ENCODE measurements at places on chromosomes 7 and 10.
A peak's percentile ranks its signal among the peaks of the same experiment; 100 is the strongest.

- DNase-seq = no peak
These were observed 154.7 kb upstream of the TMEM106B start for GRCh38 chr7:12056381-12056780.

GRCh38 chr7:154744256-154744860, 258.6 kb downstream of the PAXIP1 start:
- peak; percentile 26 for DNase-seq

- DNase-seq = no peak
These were observed 171.5 kb downstream of the DIP2C start for GRCh38 chr10:517872-518475.

GRCh38 chr10:129929343-129930292, 34.5 kb downstream of the EBF3 start:
- no peak for DNase-seq

DNA sequence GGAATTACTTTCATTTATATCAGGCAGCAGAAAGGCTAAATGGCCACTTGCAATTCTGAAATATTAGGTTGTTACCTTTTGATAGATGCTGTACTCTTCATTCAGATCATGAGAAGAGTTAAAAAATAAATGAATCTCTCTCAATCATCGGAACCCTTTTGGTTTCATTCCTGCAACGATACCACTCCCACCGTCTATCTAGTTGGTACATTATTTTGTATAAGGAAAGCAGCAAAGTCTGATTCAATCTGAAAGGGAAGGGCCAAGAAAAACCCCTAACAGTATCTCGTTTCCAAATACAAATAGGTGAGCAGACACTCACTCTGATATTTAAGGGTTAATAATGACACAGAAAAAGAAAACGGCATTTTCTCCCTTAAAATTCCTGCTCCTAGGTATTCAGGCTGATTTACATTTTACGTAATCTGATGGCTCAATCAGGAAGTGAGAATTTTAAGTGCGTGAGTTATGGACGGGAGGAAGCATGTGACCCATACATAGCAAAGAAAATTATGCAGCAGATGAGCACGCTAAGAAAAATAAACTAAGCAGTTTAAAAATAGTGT, 209.4 kb upstream of the KLF14 start:
- peak; percentile 74 for DNase-seq

DNA sequence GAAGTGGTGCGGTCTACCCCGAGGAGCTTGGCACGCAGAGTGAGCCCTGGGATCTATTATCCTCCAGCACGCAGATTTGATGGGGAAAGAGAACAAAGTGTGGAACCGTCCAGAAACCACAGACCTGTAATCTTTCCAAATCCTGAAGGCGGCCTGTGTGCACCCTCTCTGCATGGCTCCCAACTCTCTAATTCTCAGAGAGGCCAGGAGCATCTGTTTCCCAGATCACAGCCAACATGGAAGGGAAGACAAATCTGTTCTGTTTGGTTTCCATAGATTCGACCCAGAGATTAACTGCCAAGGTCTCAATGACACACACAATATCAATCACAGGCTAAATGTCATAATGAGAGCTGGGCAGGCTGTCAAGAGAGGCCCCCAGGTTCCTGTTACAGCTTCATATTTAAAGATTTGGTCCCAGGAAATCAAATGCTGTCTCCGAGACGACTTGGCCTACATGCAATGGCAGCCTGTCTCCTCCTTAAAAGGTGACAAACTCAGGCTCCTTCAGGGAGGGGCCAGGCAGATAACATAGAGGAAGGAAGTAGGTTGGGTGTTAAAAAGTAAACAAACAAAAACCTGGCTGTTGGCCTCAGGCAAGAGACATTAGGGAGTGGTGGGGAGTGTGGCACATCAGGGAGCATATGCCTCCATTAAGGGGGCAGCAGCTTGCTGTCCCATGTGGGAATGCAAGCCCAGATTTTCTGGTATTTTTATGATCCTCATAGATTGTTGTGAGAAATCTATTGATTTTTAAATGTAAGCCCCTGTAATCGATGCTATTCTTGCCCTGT, 48.8 kb upstream of the SAMD8 start:
- DNase-seq = no peak

- no peak for DNase-seq
These were observed 55.3 kb downstream of the SCIN start for GRCh38 chr7:12625836-12626235.

GRCh38 chr7:104983076-104983577, 30.9 kb upstream of the KMT2E start:
- no peak for DNase-seq

DNA sequence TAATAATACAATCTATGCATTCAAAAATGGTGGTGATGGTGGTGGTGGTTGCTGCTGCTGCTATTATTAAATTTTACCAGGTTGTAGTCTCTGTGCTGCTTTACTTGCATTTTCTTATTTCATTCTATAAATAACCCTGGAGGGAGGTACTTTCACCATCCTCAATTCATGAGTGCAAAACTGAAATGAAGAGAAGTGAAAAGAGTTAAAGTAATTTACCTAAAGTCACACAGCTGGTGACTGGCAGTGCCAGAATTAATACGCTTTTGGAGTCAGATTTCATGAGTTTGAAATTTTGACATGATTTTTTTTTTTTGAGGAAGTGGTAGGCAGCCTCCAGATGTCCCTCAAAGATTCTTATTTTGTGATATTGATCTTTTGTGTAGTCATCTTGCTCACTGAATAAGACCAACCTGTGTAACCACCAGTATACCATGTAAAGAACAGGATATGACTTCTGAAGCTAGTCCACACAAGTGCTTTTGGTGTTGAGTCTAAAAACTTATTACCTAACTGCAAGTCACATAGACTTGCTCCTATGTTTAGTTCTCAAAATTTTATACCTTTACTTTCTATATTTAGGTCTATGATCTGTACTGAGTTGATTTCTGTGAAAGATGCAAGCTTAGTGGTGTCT, 218.8 kb downstream of the ZWINT start:
- DNase-seq = no peak

DNA sequence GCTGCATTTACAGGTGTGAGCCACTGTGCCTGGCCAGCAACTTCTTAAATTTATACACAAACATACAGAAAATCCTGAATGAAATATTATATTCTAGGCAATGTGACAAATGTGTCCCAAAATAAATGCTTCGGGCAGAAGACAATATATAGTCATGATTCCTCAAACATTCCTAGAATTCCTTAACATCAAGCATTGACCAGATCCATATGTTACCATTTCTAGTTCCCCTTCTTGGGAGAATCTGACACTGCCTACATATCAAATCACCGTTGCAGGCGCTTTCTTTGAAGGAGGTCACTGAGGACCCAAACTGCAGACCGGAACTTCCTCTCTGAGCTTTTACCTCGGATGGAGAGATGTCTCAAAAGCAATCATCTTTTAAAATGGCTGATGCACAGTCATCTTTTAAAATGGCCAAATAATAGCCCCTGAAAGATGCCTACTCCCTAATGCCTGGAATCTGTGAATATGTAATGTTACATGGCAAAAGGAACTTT, 323.5 kb downstream of the PHF14 start:
- no peak for DNase-seq

DNA sequence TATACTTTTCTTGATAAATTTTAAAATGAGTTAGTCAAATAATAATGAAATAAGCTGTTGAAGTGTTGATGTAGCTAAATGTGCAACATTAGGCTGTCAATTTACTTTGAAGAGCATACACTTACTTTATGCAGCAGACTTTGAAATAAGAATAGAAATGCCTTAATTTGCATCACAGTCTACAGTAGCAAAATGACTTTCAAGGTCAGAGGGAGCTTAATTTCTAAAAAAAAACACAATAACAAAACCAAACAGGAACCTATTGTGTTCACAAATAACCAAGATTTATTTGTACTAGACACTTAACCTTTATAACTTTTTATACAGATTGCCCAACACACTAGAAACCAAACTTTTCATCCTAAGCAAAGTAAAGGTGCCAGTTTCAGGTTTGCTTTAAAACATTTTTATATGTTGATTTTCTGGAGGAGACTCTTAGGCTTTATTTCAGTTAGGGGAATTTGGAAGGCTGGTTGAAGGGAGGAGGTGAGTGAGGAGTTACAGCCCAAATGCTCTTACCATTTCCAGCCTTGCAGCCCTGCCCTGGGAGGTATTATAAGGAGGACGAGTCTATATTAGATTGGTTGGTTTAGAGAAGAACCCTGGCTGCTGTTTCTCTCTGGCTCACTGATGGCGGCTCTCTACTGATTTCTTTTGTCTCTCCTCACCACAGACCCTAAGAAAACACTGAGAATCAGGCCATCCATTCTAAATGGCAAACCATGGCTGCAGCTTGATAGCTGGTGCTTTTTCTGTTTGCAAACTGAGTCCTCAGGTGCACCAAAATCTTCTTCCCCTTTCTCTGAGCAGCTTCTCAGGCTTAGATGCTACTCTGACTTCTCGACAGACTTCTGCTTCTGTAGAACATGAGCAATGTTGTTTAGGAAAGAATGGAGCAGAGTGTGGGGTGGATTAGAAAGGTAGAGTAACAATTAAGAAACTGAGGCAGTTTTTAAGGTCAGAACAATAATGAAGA, 55.2 kb upstream of the RPA3 start:
- DNase-seq = no peak

- no peak for DNase-seq
These were observed 40.6 kb downstream of the SH3PXD2A start for GRCh38 chr10:103814626-103815370.

- peak; percentile 22 for DNase-seq
These were observed 608 bp downstream of the ACHE start for GRCh38 chr7:100894860-100895700.

DNA sequence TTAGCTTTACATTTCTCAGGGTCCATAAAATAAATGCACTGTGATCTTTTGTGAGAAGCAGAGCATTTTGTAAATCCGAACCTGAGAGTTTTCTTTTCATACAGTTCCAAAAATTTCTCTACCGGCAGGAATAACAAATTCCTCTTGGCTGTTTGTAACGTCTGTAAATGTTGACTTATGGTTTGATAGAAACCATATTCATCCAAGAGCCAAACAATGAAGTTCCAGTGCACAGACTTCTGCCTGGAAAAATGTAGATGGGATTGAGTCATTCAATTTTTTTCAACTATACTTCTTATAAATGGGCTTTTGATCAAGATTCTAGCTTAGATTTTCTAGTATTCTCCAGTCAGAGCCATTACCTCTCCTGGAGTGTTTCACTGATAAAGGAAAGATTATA, 530.6 kb downstream of the TFEC start:
- no peak for DNase-seq

DNA sequence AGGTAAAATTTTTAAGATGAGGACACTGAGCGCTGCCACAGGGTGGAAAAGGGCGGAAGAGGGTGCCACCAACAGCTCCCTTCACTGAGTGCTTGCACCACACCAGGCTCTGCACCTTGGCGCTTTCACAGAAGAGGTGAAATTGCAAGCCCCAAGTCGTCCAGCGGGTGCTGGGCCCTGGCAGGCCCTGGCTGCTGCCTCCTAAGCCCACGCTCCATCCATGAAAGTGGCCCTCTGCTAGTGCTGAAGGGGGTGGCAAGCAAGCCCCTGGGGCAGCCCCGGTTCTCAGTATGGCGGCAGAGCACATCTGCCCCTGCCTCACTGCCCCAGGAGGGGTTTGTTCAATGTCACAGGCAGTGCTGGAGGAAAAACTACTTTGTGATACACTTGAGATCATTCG, 95.1 kb downstream of the SLIT1 start:
- DNase-seq = no peak
